ENCODE measurements at places on chromosomes 2 and 18.

DNA sequence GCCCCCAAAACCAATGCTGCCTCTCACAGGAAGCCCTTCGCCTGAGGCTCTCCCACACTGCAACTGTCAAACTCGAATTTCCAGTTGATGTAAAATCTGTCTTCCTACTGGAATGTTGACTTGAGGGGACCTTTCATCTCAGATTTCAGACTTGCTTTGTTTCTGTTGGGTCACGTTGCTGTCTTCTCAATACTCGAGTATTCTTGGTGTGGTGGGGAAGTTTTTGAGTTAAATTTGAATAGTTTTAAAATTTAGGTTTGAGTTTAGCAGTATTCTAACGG, 50.8 kb downstream of the AGAP1 start:
- no peak for DNase-seq

DNA sequence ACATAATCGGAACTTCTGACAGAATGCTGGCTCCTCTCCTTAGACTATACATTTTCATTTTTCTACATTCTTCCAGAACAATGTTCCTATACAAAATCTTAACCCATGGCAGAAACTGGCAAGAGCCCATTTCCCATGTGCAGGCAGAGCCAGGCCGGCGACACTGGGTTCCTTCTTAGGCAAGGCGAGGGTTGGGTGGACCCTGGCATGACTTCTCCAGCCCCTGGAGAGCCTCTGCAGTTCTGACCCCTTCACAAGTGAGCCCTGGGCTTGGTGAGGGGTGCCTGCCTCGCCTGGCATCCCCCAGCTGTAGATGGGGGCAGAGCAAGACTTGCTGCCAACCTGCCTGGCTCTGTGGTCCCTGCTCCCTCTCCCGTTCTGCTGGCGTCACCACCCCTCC, 5.0 kb downstream of the GYPC start:
- no peak for DNase-seq

- no peak for DNase-seq
These were observed 70.4 kb upstream of the CDH19 start for GRCh38 chr18:66674286-66674685.

GRCh38 chr18:35231052-35231451, 9.8 kb upstream of the ZNF397 start:
- DNase-seq = peak; percentile 64

DNA sequence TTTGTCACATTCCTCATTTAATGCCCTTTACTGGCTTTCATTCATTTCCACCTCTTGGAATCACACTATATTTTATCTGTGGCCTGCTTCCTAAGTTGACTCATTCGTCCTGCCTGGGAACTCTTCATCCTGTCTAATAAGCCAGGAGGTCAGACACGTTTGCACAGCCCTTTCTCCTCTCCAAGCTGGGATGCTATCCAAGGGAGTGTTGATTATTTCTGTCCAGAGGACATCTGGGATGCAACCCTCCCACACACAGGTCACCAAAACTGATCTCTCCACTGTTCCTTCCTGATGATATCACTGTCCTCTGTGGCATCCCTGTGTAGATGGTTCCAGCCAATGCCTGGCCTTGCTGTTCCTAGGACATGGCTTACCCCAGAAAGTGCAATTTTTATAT, 79.8 kb upstream of the NOSTRIN start:
- DNase-seq = no peak

DNA sequence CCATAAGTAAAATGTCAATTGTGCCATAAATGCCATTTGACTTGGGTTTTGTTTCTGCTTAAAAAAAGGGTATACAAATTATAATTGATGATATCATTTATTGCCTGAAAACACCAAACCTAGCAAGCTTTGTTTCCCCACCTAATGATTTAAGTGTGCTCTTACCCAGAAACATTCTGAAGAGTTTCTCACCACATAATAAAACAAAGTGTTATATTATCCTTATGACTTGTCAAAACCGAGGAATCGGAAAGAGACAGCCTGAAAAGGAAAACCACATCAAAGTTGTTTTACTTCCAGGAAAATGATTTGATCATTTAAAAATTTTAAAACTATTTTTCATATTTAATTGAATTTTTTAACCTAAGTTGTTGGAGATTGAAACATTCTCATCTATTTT, 170.5 kb upstream of the SLC39A10 start:
- DNase-seq = no peak

DNA sequence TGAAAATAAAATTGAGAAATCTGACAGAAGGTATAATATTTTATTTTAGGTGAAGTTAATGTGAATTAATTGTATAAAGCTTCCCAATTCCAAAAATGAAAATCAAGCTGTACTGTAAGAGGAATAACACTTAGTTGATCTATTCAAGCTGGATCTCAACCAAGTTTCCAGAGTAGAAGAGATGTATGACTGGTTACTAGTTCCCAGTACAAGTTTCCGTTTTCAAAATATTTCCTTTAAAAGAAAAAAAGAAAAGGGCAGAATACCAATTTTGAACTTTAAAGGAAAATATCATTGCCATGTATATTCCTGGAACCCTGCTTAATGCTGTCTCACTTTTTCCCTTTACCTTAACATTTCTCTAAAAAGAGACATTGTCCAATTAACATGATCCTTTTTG, 308.5 kb downstream of the IRS1 start:
- DNase-seq = no peak

- DNase-seq = no peak
These were observed 214.0 kb downstream of the ANKRD30B start for GRCh38 chr18:14961991-14962390.

DNA sequence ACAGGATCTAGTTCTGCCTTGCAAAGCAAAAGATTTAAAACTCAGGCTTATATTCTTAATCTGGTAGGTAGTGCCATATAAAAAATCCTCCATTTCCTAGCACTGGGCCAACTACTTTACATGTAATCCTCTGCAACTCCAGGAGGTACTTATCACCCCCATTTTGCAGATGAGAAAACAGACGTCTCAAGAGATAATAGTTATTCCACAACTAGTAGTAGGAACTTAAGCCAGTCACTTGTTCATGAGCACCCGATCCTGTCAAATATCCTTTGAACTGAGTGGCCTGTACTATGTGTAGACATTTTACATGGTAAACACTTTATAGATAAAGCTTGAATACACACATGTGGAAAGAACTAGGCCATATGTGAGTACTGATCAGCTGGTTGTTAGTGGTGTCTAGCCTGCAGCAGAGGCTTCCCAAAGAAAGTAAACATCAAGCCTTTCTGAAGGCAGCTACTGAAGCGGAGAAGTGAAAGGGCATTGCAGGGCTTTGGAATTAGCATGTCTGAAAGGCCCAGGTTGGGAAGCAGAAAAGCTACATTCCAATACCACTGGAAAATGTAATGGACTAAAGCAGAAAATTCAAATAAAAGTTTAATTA, 48.0 kb downstream of the NAB1 start:
- DNase-seq = no peak

DNA sequence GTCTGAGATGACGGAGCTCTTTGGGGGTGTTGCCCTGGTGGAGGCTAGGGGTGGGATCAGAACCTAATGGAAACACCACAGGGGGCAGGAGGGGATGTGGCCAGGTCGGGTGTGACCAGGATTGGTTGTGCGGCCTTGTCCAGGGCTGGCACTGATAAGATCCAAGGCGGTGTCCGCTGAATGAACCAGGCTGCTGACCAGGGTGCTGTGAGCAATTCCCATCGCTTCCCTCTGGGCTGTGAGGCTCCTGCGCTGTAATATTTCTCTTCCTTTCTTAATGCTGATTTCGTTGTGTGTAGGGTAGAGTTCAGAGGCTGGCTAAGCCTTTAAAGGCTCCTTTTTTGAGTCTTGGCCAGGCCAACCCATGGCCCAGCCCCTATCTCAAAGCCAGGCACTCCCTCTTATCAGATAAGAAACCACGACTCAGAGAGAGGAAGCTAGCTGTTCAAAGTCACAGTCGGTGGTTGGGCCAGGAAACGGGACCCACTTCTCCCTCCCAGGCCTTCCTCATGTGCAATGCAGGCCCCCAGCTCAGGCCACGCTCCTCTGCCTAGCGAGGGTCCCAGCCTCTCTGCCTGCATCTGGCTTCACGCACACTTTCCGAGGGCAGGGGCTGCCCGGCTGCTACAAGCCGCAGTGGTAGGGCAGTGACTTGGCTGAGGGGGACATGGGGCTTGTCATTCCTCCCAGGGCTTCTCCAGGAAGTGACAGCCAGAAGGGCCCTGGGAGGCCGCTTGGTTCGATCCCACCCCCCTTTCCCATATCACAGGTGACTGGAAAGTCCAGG, 26.0 kb upstream of the FOSL2 start:
- peak; percentile 33 for DNase-seq
